Iris pigment epithelial cell (primary cell): ENCODE measurements at places on chromosomes 3 and 15.

DNA sequence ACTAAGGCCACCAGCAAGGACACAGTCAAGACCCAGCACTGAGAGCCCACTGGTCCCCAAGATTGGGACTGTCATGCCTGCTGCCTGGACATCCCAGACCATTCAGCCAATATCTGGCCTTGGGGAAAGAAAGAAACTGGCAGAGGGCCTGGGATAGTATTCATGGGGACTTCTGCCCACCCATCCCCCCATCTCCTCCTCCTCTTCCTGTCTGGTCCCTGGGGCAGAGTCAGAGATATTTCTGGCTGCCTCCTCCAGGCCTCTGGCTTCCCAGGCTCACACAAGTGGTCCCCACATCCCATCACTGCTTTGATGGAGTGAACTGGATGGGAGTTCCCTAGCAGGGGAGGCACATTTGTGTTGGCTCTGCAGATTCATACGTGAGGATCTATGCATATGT is 4.2 kb upstream of the RASL12 start:
- DNase-seq: no peak

DNA sequence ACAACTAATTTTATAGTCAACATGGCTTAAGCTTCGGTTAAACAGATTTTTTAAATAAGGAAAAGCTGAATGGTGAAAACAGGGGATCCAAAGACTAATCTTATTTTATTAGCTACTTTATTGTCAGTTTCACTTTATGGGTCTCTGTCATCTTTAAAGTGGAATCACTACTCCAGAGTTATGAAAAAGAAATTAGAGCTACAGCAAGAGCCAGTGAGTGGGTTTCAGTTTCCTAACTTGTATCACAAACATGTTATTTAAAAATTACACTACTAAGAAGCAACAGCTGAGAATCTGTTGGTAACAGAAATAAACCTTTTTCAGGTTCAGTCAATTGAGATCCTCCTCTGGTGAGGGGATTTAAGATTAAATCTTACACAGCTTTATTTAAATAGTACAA is 10.0 kb downstream of the PHC3 start:
- DNase-seq: no peak

DNA sequence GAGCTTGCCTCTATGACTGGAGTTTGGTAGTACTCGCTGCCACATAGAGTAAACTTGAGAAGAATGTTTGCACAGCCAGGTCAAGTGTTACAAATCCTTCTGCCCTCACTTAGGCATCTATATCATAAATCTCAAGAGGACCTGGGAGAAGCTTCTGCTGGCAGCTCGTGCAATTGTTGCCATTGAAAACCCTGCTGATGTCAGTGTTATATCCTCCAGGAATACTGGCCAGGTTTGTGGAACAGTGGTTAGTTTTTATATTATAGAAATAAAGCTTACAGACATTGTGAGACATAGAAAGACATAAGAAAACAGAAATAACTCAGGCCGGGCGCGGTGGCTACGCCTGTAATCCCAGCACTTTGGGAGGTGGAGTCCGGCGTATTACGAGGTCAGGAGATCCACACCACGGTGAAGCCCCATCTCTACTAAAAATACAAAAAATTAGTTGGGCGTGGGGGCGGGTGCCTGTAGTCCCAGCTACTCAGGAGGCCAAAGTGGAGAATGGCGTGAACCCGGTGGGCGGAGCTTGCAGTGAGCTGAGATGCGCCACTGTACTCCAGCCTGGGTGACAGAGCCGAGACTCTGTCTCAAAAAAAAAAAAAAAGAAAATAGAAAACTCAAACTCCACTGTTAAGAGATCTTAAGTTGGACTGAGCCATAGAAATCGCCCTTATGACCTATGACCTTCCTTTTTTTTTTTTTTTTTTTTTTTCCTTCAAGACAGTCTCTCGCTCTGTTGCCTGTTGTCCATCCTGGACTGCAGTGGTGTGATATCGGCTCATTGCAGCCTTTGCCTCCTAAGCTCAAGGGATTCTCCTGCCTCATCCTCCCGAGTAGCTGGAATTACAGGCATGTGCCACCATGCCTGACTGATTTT is 2.2 kb downstream of the RPSA start:
- DNase-seq: no peak

GRCh38 chr3:13088028-13089006 is 15.1 kb upstream of the IQSEC1 start:
- no peak for DNase-seq

GRCh38 chr3:13008155-13008995 is 64.9 kb downstream of the IQSEC1 start:
- DNase-seq: no peak

DNA sequence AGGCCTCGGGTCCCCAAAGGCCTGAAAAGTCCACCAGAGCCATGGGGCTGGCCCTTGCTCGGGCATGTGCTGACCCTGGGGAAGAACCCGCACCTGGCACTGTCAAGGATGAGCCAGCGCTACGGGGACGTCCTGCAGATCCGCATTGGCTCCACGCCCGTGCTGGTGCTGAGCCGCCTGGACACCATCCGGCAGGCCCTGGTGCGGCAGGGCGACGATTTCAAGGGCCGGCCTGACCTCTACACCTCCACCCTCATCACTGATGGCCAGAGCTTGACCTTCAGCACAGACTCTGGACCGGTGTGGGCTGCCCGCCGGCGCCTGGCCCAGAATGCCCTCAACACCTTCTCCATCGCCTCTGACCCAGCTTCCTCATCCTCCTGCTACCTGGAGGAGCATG is 1.2 kb downstream of the CYP1A2 start:
- DNase-seq: no peak
